ENCODE measurements at places on chromosomes 12 and 14. TPM values are rescaled to one million over a fixed set of nuclear protein-coding genes. Genes with fewer than 3 reads are reported as not detected.
A peak's percentile ranks its signal among the peaks of the same experiment; 100 is the strongest.

- H3K36me3 ChIP-seq, result no peaks in the 10 kb centered on the region
- H3K4me3 ChIP-seq, result no peak overlapping the region
- no peaks in the 10 kb centered on the region for H3K27me3 ChIP-seq
- H3K27ac ChIP-seq, result no peak overlapping the region
- no peak for DNase-seq
These were observed 33.9 kb upstream of the CCDC91 start for GRCh38 chr12:28156362-28156761.

DNA sequence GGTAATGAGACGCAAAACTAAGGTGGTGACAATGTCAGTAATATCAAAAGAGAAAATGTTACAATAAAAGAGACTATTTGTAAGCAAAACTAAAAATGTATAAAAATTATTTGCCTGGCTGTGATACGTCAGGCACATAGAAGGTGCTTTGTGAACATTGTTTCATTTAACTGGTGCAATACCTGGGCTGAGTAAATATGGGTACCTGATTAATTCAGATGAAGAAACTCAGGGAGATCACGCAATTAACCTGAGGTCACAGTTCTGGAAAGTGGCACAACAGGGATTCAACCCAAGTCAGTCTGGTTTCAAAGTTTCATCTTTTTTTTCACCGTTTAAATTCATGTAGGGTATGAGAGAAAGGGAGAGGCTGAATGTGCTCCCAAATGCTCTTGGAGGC is 71.0 kb upstream of the KRAS start:
- H3K27ac ChIP-seq, result peak overlapping the region; percentile 19
- H3K36me3 ChIP-seq, result no peaks in the 10 kb centered on the region
- H3K4me1 ChIP-seq, result peaks cover 46% of the 10 kb centered on the region
- DNase-seq, result no peak
- H3K4me3 ChIP-seq, result no peak overlapping the region

GRCh38 chr12:86723326-86723725 is 467.1 kb upstream of the MGAT4C start:
- no peaks in the 10 kb centered on the region for H3K36me3 ChIP-seq
- H3K27ac ChIP-seq, result no peak overlapping the region
- no peaks in the 10 kb centered on the region for H3K27me3 ChIP-seq
- no peaks in the 10 kb centered on the region for H3K4me1 ChIP-seq
- H3K4me3 ChIP-seq, result no peak overlapping the region

GRCh38 chr14:100187247-100187833 is 27.9 kb upstream of the DEGS2 start:
- no peak for DNase-seq
- no peak overlapping the region for H3K4me3 ChIP-seq
- peak overlapping the region; percentile 64 for H3K27ac ChIP-seq
- peaks cover 7% of the 10 kb centered on the region for H3K4me1 ChIP-seq
- no peaks in the 10 kb centered on the region for H3K27me3 ChIP-seq

DNA sequence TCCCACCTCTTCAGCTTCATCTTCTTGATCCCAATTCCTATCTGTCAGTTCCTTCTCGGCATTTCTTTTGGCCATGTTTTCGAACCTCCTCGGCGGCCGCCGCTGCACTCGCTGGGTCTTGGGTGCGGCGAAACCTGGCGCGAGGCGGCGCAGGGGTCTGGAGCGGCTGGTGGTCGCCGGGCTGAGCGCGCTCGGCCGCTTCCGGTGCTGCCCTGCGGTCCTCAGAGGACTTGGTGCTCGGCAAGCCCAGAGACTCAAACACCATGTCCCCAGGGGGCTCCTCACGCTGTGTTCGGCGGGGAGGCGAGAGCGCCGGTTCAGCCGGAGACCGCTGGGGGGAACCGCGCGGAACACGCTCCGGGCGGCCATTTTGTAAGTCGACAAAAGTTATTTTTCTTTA is 51.8 kb downstream of the PPP1R36 start:
- no peak overlapping the region for H3K27ac ChIP-seq
- no peaks in the 10 kb centered on the region for H3K36me3 ChIP-seq
- H3K4me1 ChIP-seq, result peaks cover 4% of the 10 kb centered on the region
- H3K4me3 ChIP-seq, result no peak overlapping the region
- peaks cover 21% of the 10 kb centered on the region for H3K27me3 ChIP-seq
- no peak for DNase-seq

DNA sequence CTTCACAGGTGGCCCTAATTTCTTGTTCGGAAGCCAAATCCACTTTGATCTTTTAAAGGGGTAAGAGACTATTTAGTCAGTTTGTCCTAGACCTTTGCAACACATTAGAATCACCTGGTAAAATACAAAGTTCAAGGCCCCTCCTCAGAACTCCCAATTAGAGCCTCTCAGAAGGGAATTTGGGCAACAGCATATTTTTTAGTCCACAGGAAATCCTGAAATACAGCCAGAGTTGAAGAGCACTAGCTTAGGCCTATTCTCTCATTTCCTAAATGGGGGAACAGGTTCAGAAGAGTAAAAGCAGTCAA is 151.3 kb upstream of the FSCB start:
- no peaks in the 10 kb centered on the region for H3K27me3 ChIP-seq
- no peaks in the 10 kb centered on the region for H3K36me3 ChIP-seq
- H3K4me3 ChIP-seq, result no peak overlapping the region
- H3K27ac ChIP-seq, result no peak overlapping the region

DNA sequence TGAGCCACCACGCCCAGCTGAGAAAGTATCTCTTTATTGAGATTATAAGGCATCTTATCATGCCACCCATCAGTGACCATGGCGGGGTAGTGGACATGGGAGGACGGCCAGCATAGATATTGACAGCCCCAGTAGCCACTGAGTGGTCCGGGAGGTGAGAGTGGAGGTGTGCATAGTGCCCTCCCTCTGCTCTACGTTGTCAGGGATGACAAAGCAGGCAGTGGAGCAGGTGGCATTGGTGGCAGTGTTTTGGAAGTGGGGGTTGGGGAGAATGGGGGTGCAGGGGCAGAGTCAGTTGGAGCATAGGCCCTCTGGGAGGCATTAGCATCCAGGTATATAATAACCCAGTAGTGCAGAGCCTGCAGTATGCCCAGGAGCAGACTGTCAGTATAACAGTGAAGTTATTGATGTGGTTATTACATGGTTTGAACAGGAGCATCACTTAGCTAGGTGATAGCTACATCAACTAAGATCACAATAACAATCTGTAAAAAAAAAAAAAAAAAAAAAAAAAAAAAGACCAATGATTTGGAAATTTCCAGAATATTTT is 41.1 kb downstream of the GNG2 start:
- H3K4me1 ChIP-seq, result peaks cover 31% of the 10 kb centered on the region
- peaks cover 83% of the 10 kb centered on the region for H3K36me3 ChIP-seq
- DNase-seq, result no peak
- peak overlapping the region; percentile 19 for H3K27ac ChIP-seq
- H3K27me3 ChIP-seq, result no peaks in the 10 kb centered on the region

- no peaks in the 10 kb centered on the region for H3K36me3 ChIP-seq
- H3K27ac ChIP-seq, result no peak overlapping the region
- peaks cover 8% of the 10 kb centered on the region for H3K27me3 ChIP-seq
- no peaks in the 10 kb centered on the region for H3K4me1 ChIP-seq
- no peak overlapping the region for H3K4me3 ChIP-seq
These were observed 27.8 kb downstream of the MUCL1 start for GRCh38 chr12:54882079-54882478.

DNA sequence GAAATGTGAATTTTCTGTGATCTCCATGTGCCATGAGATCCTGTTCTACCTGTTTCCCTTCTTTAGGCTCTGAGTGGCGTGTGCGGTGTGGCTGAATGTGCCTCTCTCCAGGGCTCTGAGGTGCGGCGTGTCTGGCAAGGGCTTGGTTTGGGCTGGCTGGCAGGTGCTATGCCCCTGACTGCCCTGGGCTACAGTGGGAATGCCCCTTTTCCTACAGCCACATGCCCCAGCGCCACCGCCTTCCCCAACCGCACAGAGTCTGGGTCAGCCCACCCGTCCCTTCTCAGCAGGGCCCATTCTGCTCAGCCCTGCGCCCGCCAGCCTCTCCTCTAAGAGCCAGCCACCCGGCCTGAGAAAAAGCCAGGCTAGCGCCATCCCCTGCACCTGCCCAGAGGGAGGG is 24.7 kb downstream of the BTBD6 start:
- DNase-seq, result no peak
- H3K27ac ChIP-seq, result no peak overlapping the region
- H3K4me1 ChIP-seq, result no peaks in the 10 kb centered on the region
- H3K27me3 ChIP-seq, result no peaks in the 10 kb centered on the region
- no peak overlapping the region for H3K4me3 ChIP-seq

DNA sequence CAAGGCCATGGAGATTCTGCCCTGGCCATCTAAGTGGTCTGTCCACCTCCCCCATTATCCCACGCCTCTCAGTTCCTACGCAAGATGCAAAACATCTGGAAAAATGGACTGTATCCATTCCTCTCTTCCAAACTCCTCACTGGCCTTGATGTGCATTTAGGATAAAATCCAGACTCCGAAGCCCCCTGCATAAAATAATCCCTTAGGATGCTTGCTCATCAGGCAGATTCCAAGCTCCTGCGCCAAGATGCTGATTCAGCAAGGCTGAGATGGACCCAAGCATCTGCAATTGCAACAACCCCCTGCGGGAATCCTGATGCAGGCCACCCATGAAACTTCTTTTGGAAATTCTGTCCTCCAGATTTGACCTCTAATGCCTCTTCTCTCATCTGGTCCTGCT is 81.6 kb downstream of the SPRING1 start:
- peaks cover 15% of the 10 kb centered on the region for H3K27me3 ChIP-seq
- DNase-seq, result no peak
- H3K4me1 ChIP-seq, result no peaks in the 10 kb centered on the region
- no peaks in the 10 kb centered on the region for H3K36me3 ChIP-seq
- H3K4me3 ChIP-seq, result no peak overlapping the region

DNA sequence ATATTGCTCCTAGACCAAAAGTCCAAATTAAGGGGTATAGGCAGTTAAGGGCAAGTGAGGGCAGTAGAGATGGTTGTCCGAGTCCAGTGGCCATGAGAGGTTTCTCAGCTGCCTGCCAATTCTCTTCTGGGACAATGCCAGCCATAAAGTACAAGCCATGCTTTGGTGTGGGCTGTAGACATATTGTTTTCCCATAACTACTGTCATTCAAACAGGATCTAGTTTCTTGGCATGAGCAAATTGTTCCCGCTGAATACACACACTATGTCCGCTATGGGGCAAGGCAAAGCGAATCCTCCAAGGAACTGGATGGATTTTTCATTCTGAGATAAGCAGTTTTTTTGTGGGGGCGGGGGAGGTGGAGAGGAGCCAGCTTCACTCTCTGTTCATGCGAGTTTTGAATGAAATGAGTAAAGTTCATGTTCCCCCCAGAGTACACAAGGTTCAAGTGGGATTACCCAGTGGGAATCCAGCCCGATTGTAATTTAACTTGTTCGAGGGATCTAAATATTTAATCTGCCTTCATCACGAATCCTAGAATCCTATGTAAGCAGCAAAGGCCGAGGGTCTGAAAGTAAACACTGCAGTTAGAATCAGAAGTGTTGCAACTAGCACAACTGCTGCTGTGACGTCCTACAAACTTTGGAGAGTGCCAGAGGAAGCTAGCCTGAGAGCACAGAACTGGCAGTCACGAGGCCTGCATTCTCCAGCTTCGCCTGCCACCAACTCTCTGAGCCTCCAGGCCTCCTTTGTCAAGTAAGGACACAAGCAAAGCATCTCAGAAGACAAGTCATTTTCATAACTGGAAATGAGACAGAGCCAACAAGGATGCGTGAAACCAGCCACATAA is 137.0 kb downstream of the CRADD start:
- DNase-seq, result no peak
- H3K27ac ChIP-seq, result no peak overlapping the region
- no peaks in the 10 kb centered on the region for H3K36me3 ChIP-seq

- H3K4me1 ChIP-seq, result no peaks in the 10 kb centered on the region
- no peaks in the 10 kb centered on the region for H3K27me3 ChIP-seq
- H3K27ac ChIP-seq, result no peak overlapping the region
- H3K36me3 ChIP-seq, result peaks cover 33% of the 10 kb centered on the region
- H3K4me3 ChIP-seq, result no peak overlapping the region
These were observed 133.6 kb downstream of the TTLL5 start for GRCh38 chr14:75794615-75795038.

GRCh38 chr14:30607156-30607780 is 14.9 kb upstream of the SCFD1 start:
- no peaks in the 10 kb centered on the region for H3K27me3 ChIP-seq
- DNase-seq, result no peak
- no peaks in the 10 kb centered on the region for H3K4me1 ChIP-seq
- H3K4me3 ChIP-seq, result no peak overlapping the region
- H3K36me3 ChIP-seq, result peaks cover 36% of the 10 kb centered on the region

The PAPLN gene
- 0.30 TPM for total RNA-seq

The NAV3 gene
- not detected for total RNA-seq

The ESPL1 gene
- total RNA-seq, result 107 TPM

The GRIP1 gene
- total RNA-seq, result 1.6 TPM

The LIN52 gene
- 13.0 TPM for total RNA-seq

The PTGDR gene
- 0.07 TPM for total RNA-seq

All from activated CD4-positive, alpha-beta T cell treated with anti-CD3 and anti-CD28 coated beads, Interleukin-2, amount 10 ng/mL, durations not matched to agents 7 days and 5 days (primary cell).